ENCODE measurements at places on chromosomes 7 and 10.

DNA sequence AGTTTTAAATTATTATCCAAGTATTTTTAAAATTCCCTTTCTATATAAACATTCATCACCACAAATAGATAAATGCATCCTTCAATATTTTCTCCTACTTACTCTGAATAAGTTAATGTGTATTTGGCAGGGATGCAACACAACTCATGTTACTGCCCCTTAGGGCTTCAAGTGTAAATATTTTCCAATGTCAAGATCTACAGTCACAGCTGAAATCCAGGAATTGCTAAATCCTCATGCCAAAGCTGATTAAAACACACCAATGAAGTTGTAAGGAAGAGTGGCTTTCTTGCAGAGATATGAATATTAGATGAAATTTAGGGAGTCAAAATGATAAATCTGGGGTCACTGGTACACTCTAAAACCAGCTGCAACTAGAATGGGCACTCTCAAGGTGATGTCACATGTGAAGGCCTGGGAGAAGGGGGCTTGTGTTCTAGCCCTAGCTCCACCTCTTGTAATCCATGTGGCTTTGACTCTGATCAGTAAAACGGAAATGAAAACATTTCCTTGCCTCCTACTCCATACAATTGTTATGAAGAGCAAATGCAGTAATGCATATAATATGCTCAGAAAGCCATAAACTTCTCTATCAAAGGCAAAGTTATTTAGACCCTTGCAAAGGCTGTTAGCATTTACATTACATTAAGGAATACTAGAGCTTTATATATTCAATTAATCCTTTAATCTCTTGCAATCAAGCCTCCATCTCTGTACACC lies 228.1 kb upstream of the NFE2L3 start:
- DNase-seq = no peak

DNA sequence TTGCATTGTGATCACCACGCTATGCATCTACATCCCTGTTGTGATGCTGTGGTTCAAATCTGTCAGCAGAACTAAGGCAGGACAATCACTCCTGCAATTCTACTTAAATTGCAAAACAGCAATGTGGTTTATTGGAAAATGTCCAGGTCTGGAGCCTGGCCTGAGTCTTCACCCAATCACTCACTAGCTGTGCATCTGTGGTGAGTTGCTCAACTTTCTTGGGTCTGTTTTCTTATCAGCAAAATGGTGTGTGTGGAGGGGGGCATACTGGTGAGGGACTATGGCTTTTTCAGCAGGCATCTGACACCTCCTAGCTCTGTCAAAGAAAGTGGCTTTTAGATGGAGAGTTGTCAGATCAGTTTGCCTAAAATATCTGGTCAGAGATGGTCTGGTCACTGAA lies 108.3 kb upstream of the FEZF1 start:
- DNase-seq = no peak

DNA sequence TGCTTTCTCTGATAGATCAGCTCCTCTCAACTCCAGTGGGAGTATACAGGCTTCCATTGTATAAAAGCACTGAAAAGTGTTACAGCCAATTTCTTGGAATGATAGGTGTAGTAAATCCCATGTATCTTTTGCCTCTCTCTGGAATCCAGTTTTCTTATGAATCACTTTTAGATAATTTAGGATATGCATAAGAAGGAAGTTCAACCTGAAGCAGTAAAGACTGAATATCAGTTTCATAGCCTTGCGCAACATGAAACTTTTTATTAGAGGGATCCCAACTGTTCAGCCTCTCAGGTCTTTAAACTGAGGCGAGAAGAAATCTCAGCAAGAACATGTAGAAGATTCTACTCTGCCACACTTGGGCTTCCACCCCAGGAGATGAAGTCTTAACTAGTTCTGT lies 280.0 kb downstream of the MALRD1 start:
- DNase-seq = no peak

DNA sequence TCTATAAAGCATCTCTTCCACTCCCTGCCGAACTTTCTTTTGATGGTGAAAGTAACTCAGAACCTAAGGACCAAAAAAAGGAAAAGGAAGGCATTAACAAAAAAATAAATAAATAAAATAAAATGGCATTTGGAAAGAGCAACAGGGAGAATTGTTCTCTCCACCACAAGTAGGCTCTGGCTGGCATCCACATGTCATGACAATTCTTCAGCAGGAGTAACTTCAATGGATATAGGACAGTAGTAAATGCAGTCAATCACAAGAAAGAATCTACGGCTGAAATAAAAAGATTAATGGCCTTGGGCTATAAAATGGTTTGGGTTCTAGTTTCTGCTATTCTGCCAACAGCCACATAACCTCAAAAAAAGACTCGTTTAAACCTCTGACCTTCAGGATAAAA lies 23.9 kb downstream of the NCAPG2 start:
- DNase-seq = no peak

GRCh38 chr10:86855513-86855912 lies 99.1 kb downstream of the BMPR1A start:
- no peak for DNase-seq

GRCh38 chr7:13989126-13989948 lies at the start of gene ETV1:
ETV1 (minus strand) TSS chr7:13989666; CDS start chr7:13989052, 614 bp downstream.
- DNase-seq = peak; percentile 91

- DNase-seq = no peak
Observed at GRCh38 chr7:25868509-25868908, 283.5 kb upstream of the NFE2L3 start.

GRCh38 chr7:52283335-52283734 lies 752.1 kb upstream of the POM121L12 start:
- no peak for DNase-seq

DNA sequence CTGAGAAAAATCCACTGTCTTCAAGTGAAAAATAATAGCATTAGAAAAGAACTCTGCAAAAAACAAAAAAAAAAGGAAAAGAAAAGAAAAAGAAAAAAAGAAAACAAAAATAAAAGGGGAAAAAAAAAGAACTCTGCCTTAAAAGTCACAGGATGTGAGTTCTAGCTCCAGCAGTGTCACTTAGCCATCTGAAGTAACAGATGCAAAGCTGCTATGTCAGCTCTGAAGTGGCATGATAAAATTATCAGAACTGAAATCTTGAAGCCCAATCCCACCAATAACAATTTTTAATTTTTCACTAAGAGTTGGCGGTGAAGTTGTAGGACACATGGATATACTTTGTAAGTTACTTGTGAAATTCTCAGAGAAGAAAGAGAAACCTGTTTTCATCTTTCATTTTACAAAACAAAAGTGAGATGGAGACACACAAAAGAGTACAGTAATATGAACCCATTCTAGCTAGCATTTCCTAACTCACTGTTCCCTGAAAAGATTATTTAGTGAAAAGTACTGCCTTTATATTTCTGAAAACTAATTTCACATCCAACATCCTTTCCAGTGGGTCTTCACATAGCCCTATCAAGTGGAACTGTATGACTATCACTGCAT lies 103.5 kb downstream of the ELAPOR2 start:
- no peak for DNase-seq

- DNase-seq = no peak
Observed at GRCh38 chr10:24925799-24926198, 26.6 kb downstream of the PRTFDC1 start.

DNA sequence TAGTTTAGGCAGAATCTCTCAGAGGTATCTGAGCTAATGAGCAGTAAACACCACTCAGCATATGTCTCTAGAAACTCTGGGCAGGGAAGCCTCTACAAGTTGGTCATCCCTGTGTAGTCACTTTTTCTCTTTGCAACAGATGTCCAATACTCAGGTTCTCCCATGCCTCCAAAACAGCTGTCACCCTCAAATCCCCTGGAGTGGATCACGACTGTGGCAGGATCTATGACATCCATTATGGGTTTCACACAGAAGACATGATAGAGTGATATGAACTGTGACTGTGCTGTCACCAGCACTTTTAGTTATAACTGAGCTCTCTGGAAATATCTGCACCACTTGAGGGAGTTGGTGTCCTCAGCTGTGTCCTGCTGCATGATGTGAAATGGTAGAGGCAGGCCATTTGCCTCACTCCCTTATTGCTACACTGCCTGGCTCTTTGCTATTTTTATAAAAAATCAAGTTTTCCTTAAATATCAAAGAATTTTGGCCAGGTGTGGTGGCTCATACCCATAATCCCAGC lies 24.1 kb upstream of the ZNRF2 start:
- no peak for DNase-seq

GRCh38 chr7:49228426-49229098 lies 304.2 kb downstream of the CDC14C start:
- DNase-seq = no peak

GRCh38 chr7:116984917-116985316 lies 31.6 kb downstream of the ST7 start:
- no peak for DNase-seq

GRCh38 chr7:20268824-20269223 lies 51.6 kb upstream of the MACC1 start:
- DNase-seq = no peak

DNA sequence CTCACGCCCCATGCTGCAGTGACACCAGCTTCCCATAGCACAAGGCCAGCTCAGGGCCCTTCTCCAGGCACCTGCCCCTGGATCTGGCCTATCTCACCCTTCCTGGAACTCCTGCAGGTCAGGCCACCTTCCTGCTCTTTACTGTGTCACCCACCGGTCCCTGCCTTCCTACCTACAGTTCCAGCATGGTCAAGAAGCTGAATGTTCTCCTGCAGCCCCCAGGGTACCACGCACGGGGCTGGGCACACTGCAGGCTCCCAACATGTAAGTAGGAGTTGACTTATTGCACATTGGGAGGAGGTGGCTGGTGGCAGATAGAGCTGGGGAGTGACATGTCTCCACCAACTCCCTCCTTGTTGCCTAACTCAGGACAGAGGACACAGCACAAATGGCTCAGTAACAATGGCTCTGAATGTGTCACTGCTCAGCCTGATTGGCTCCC lies 14.5 kb downstream of the ITPRIP start:
- no peak for DNase-seq

DNA sequence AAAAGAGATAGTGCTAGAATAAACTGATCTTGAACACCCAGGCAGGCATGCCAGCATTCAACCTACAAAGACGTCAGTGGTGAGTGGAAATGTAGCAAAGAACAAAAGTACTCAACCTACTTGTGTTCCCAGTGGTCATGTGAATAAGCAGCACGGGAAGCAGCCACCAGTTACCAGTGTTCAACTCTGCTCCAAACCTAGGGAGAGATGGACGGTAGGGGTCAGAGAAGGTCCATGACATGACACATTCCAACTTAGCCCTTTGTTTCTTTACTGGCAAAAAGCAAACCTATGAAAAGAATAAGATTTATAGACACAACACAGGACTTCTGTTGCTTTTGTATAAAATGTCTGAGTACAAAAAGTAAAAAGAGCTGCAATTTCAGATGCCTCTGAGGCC lies 511.4 kb downstream of the XPNPEP1 start:
- DNase-seq = no peak

DNA sequence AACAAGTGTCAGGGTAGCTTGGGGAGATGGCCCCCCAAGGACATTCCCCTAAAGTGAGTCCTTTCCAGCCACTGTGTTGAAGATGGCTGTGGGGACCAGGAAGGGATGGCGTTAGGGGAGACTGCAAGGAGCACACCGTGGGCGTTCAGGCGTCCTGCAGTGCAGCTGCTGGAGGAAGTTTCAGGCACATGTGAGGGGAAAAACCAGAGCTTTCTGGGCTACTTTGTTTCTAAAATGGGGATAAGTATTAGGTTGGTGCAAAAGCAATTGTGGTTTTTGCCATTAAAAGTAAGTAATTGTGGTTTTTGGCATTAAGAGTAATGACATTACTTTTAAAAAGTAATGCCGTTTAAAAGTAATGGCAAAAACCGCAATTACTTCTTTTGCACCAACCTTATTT lies 14.3 kb downstream of the PRF1 start:
- no peak for DNase-seq

GRCh38 chr7:95772771-95773581 lies 622 bp downstream of the DYNC1I1 start:
- DNase-seq = no peak

GRCh38 chr10:87054373-87055295 lies 34.5 kb downstream of the FAM25A start:
- no peak for DNase-seq

DNA sequence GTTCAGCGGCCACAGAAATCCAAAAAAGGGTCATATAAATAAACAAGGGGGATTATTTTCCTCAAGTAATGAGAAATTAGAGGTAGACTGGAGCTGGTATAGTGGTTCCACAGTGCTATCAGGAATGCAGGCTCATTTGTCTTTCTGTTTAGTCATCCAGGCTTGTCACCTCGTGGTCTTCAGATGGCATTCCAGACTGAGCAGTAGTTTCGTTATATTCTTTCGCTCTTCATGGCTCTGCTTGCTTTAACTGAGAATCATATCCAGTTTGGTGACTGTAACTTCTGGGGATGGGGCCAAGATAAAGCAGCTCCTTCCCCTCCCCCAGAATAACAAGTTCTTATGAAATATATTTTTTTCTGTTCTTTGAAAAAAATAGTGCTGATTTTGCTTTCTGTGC lies 9.5 kb downstream of the ANKIB1 start:
- DNase-seq = no peak

DNA sequence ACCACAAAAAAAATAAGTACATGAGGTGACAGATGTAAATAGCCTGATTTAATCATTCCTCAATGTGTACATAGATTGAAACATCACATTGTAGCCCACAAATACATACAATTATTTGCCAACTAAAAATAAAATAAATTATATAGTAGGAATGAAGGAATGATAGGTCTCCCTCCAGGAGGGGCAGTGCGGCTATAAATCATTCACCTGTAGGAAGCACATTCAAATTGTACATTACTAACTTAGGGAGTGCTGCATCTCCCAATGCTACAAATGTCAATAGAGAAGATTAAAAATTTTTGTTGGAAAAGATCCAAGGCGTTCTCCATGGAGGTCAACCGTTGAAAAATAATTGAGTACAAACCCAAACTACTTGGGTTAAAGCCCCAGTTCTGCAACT lies 4.2 kb downstream of the KBTBD2 start:
- no peak for DNase-seq

GRCh38 chr7:103932389-103932788 lies 57.1 kb downstream of the RELN start:
- DNase-seq = no peak

- peak; percentile 42 for DNase-seq
Observed at GRCh38 chr7:39589323-39590111, 23.3 kb downstream of the YAE1 start.

- no peak for DNase-seq
Observed at GRCh38 chr10:73937333-73938043, 26.6 kb downstream of the PLAU start.

DNA sequence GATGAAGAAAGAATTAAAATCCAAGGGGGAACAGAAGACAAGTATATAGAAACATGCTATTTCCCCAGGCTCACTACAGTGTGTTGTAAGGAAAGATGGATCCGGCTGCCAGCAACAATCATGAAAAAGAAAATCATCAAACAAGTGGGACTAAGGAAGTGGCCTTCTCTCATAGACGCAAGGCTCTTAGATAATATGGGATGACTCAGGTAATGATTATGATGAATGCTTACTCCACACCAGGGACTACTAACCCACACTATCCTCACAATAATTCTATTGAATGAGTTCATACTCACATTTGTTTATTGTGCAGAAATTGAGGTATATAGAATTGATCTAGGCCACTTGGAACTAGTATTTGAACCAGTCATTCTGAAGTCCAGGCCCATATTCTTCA lies 111.2 kb upstream of the BET1 start:
- no peak for DNase-seq

GRCh38 chr10:81978238-81978637 lies 103.2 kb downstream of the NRG3 start:
- no peak for DNase-seq
